ENCODE measurements at places on chromosomes 2 and 18. TPM values are rescaled to one million over a fixed set of nuclear protein-coding genes. Genes with fewer than 3 reads are reported as not detected.

ALPP gene
- total RNA-seq, result not detected

CNGA3 gene
- 0.04 TPM for total RNA-seq

GRCh38 chr18:72541871-72542332 lies 2.2 kb downstream of the CBLN2 start:
- peaks cover 49% of the 10 kb centered on the region for H3K27me3 ChIP-seq
- no peaks in the 10 kb centered on the region for H3K4me1 ChIP-seq
- no peak overlapping the region for H3K27ac ChIP-seq
- peak overlapping the region; percentile 42 for H3K4me3 ChIP-seq
- H3K36me3 ChIP-seq, result no peaks in the 10 kb centered on the region

DNA sequence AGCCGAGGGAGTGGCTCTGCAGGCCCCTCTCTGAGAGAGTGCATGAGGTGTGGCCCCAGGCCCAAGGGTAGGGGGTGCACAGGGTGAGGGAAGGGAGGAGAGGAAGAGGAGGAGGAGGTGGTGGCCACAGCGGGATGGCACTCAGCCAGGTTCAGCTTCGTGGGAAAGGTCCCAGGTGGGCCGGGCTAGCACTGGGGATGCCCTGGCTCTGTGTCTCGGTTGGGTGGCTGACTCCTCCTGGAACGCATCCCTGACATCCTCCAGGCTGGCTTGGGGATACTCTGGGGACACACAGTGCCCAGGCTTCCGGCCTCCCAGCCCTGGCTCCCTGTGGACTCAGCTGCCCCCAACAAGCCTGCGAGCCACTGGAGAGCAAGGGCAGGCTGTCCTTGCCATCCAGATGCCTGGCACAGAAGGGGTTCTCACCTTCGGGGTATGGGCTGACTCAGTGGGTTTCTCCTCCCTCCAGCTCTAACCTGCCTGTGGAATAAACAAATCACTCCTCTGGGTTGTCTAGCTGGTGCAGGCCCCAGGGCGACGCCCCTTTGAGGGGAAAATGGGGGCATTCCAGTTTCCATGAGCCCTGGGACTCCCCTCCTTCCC lies 582 bp upstream of the ZAP70 start:
- no peak overlapping the region for H3K4me3 ChIP-seq
- H3K27ac ChIP-seq, result no peak overlapping the region
- H3K27me3 ChIP-seq, result no peaks in the 10 kb centered on the region
- H3K4me1 ChIP-seq, result peaks cover 6% of the 10 kb centered on the region
- no peaks in the 10 kb centered on the region for H3K36me3 ChIP-seq
- DNase-seq, result no peak

DNA sequence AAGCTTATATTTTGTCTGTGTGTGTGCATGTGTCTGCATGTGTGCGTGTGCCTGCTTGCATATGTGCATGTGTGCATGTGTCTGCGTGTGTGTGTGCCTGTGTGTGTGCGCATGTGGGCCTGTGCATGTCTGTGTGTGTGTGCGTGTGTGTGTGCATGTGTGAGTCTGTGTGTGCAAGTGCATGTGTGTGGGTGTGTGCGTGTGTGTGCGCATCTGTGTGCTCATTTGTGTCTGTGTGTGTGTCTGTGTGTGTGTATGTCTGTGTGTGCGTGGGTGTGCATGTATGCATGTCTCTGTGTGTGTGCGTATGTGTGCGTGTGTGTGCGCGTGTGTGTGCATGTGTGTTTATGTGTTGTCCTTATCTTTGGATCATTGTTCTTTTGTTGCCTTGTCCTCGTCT lies 56.8 kb downstream of the DSC3 start:
- H3K27me3 ChIP-seq, result no peaks in the 10 kb centered on the region
- H3K4me1 ChIP-seq, result peaks cover 12% of the 10 kb centered on the region
- no peak for DNase-seq
- no peak overlapping the region for H3K27ac ChIP-seq
- no peaks in the 10 kb centered on the region for H3K36me3 ChIP-seq
- H3K4me3 ChIP-seq, result no peak overlapping the region

DNA sequence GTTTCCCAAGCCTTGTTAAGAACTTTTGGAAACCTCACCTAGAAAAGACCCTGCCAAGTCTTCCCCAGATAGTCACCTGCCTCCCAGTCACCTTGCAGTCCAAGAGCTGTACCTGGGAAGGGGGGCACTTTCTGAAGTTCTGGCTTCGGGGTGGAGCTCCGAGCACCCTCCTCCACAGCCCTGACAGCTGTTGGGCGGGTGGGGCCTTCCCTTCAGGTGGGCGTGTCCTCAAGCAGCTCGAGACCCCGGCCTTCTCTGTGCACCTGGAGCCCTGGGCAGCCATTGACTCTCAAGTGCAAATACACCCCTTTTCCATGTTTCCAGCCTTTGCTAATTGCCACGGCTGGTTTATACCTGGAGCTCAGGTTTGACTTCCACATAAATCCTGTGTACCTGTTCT lies 37.0 kb upstream of the IGFBP5 start:
- H3K4me3 ChIP-seq, result no peak overlapping the region
- H3K36me3 ChIP-seq, result no peaks in the 10 kb centered on the region
- no peak overlapping the region for H3K27ac ChIP-seq
- DNase-seq, result no peak

- no peak overlapping the region for H3K4me3 ChIP-seq
- H3K4me1 ChIP-seq, result no peaks in the 10 kb centered on the region
- H3K36me3 ChIP-seq, result no peaks in the 10 kb centered on the region
- no peak overlapping the region for H3K27ac ChIP-seq
- DNase-seq, result no peak
Observed at GRCh38 chr18:2030647-2031046, 540.7 kb downstream of the METTL4 start.

- H3K4me1 ChIP-seq, result no peaks in the 10 kb centered on the region
- no peaks in the 10 kb centered on the region for H3K36me3 ChIP-seq
- no peak overlapping the region for H3K4me3 ChIP-seq
- DNase-seq, result no peak
- no peaks in the 10 kb centered on the region for H3K27me3 ChIP-seq
Observed at GRCh38 chr2:204863336-204863735, 318.1 kb downstream of the PARD3B start.

GRCh38 chr18:6449213-6449612 lies 34.5 kb upstream of the L3MBTL4 start:
- H3K27ac ChIP-seq, result no peak overlapping the region
- H3K4me1 ChIP-seq, result peaks cover 3% of the 10 kb centered on the region
- H3K27me3 ChIP-seq, result no peaks in the 10 kb centered on the region
- H3K4me3 ChIP-seq, result no peak overlapping the region
- no peak for DNase-seq

DNA sequence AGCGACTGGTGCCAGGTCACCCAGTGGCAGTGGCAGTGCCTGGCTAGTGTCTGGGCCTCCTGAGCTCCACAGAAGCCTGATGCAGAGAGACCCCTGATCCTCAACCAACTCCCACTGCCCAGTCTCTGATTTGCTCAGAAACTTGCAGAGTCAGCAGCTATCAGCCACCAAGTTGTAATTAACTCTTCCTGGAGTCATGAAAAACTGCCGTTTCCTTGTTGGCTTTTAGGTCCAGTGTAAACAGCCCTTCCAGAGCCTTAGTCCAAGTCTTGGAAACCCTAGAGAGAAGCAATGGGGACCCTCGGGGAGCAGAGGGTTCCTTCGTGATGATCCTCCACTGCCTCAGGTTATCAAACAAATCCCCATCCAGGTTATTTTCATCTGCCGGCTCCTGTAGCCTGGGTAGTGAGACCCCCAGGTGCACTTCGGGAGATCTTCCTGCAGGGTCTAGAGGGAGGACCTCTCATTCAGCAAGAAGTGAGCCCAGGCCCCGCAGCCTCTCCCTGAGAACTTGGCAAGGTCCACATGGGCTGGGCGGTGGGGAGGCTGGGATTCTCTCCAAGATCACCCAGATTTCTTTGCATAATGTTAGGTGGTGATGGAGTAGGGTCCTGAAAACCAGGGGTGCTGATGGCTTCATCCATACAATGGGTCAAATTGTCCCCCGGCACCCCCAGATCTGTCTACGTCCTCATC lies 137.7 kb upstream of the HDAC4 start:
- no peaks in the 10 kb centered on the region for H3K27me3 ChIP-seq
- no peak overlapping the region for H3K4me3 ChIP-seq
- H3K36me3 ChIP-seq, result no peaks in the 10 kb centered on the region
- H3K4me1 ChIP-seq, result no peaks in the 10 kb centered on the region

GRCh38 chr2:45013229-45014015 lies 4.2 kb upstream of the SIX2 start:
- H3K36me3 ChIP-seq, result no peaks in the 10 kb centered on the region
- H3K4me1 ChIP-seq, result peaks cover 7% of the 10 kb centered on the region
- H3K4me3 ChIP-seq, result peak overlapping the region; percentile 43
- peak; percentile 29 for DNase-seq
- peaks cover 68% of the 10 kb centered on the region for H3K27me3 ChIP-seq

GRCh38 chr2:86225581-86225980 lies 26.3 kb downstream of the MRPL35 start:
- DNase-seq, result peak; percentile 21
- no peak overlapping the region for H3K4me3 ChIP-seq
- no peaks in the 10 kb centered on the region for H3K27me3 ChIP-seq
- H3K27ac ChIP-seq, result no peak overlapping the region

- H3K36me3 ChIP-seq, result no peaks in the 10 kb centered on the region
- no peak for DNase-seq
- no peak overlapping the region for H3K4me3 ChIP-seq
- H3K4me1 ChIP-seq, result no peaks in the 10 kb centered on the region
- H3K27ac ChIP-seq, result no peak overlapping the region
- H3K27me3 ChIP-seq, result no peaks in the 10 kb centered on the region
Observed at GRCh38 chr2:156884216-156884615, 373.3 kb upstream of the GALNT5 start.

DNA sequence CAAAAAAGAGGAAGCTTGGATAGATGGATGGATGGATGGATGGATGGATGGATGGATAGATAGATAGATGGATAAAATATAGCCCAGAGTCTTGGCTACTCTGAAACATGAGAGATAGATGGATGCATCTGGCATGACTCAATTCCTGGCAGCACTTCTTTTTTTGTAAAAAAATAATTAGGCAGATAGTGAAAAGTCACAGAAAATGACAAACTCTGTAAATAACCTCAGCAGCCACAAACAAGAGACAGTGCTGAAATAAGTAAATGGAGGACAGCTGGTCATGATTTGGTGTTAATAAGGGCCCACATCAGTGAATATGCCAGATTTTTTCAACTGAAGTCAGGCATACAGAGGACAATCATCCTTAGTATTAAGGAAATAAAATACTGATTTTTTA lies 585.0 kb upstream of the GCFC2 start:
- no peaks in the 10 kb centered on the region for H3K4me1 ChIP-seq
- H3K4me3 ChIP-seq, result no peak overlapping the region
- DNase-seq, result no peak
- no peaks in the 10 kb centered on the region for H3K36me3 ChIP-seq
- H3K27me3 ChIP-seq, result no peaks in the 10 kb centered on the region

GRCh38 chr2:234593636-234594035 lies 96.8 kb upstream of the ARL4C start:
- no peak overlapping the region for H3K27ac ChIP-seq
- no peaks in the 10 kb centered on the region for H3K36me3 ChIP-seq
- no peaks in the 10 kb centered on the region for H3K4me1 ChIP-seq
- DNase-seq, result no peak
- H3K4me3 ChIP-seq, result no peak overlapping the region
- H3K27me3 ChIP-seq, result no peaks in the 10 kb centered on the region

DNA sequence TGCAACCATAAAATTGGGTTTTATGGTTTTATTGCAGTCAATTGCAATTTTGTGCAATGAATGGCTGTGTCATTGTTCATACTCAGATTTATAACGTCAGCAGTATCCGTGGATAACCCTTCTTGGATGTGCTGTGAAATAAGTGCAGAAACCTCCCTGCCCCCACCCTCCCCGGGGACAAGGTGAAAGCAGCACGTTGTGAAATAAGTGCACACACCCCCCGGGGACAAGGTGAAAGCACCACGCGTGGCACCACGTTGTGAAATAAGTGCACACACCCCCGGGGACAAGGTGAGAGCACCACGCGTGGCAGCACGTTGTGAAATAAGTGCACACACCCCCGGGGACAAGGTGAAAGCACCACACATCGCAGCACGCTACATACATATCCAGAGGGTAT lies 93.6 kb upstream of the NFATC1 start:
- H3K36me3 ChIP-seq, result peaks cover 3% of the 10 kb centered on the region
- H3K4me3 ChIP-seq, result no peak overlapping the region

DNA sequence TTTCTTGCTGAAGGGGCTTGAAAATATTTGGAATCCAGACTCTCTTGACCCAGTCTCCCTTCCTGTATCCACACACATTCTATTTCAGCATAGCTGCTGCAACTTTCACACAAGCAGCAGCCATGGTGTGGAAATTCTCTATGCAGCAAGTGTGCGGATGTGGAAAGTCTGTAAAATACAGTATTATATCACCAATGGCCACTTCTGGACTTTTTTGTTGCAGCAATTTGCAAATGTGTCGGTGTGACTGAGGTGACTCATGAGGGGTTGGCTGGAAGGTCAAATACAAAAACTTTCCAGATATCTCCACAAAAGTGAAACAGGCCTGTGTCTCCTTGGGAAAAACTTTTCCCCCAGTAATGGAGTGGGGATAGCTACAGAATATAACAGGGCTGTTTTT lies 299.3 kb upstream of the GYPC start:
- no peak overlapping the region for H3K4me3 ChIP-seq
- no peaks in the 10 kb centered on the region for H3K36me3 ChIP-seq

DNA sequence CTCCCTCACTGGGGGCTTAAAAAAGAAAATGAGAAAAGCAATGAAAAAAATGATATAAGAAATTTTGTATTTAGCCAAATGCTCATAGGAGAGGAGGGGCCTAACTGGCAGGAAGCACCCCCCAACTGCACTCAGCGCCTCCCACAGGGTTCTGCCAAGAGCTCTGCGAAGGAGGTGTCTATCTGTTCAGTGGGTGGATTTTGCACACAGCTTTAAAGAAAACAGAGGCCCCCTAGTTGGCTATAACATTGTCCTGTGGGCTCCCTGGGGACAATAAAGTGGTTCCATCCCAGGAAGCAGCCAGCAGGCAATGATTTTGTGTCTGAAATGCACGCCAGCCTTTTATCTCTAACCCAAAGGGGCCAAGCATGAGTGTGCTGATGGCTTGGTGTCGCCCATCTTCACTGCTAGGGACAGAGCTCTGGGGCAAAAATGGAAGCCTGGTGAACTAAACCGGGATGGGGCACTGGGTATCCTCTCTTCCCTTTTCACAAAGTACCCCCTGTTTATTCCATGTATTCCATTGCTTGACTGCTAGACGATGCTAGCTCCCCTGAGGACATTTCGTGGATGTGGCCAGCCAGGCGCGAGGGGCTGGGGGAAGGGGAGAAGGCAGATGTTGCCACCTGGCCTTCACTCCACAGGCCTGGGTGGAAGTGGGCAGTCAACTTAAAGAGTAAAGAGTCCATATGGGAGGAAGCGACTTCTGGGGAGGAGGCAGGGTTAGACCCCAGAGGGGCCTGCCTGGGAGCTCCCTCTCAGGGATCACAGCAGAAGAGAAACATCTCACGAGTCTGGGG lies 205.7 kb downstream of the CYP26B1 start:
- no peaks in the 10 kb centered on the region for H3K4me1 ChIP-seq
- no peaks in the 10 kb centered on the region for H3K27me3 ChIP-seq
- H3K4me3 ChIP-seq, result no peak overlapping the region
- H3K36me3 ChIP-seq, result no peaks in the 10 kb centered on the region
- no peak overlapping the region for H3K27ac ChIP-seq

DNA sequence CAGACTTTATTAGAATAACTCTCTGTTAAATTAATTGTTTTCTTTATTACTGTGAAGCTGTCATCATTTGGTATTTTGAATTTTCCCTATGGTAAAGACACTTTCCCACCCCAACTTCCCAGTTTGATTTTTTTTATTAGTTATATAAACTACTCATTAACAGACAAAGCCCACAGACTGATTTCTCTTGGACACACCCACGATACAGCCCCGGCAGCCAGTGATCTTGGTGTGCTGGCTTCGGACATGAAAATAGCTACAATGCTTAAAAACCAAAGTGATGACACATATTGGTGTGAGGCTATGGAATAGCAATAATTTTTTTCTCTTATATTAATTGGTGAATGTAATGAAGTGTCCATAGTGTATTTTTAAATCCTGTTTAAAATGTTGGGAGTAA lies 225.4 kb upstream of the SIX3 start:
- no peaks in the 10 kb centered on the region for H3K27me3 ChIP-seq
- no peak overlapping the region for H3K27ac ChIP-seq
- no peak overlapping the region for H3K4me3 ChIP-seq
- no peak for DNase-seq
- peaks cover 26% of the 10 kb centered on the region for H3K4me1 ChIP-seq

All from cardiac muscle cell (in vitro differentiated cells and primary cell).